ENCODE measurements at places on chromosomes 12 and 14. TPM values are rescaled to one million over a fixed set of nuclear protein-coding genes. Genes with fewer than 3 reads are reported as not detected.

GEMIN2 gene
- 63.7 TPM for total RNA-seq

PCED1B gene
- 1.1 TPM for total RNA-seq

- no peak for DNase-seq
Observed at GRCh38 chr12:52209321-52209720, 17.5 kb upstream of the KRT80 start.

GRCh38 chr14:55813630-55814029 is 233.6 kb downstream of the KTN1 start:
- no peak for DNase-seq

DNA sequence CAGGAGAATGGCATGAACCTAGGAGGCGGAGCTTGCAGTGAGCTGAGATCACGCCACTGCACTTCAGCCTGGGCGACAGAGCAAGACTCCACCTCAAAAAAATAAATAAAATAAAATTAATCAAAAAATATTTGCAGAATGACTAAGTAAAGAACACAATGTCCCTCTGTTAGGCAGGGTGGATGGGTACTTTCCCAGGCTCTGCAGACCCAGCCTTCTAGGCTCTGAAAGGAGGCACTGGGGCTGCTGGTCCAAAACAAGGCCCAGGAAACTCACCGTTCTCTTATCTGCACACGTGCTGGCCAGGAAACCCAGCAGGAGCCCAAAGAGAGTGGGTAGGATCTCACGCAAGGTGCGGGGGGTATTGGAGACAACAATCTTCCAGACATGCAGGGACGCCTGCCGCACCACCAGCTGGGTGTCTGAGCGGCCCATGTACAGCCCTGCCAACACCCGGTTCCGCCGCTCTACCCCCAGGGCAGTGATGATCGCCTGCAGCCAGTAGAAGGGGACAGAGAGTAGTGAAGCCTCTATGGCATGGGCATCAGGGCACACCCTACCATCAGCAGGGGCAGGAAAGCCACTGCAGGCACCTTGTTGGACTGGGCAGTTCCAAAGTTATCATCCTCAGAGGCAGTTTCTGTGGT is 25.8 kb upstream of the RAB35 start:
- no peak for DNase-seq

DNA sequence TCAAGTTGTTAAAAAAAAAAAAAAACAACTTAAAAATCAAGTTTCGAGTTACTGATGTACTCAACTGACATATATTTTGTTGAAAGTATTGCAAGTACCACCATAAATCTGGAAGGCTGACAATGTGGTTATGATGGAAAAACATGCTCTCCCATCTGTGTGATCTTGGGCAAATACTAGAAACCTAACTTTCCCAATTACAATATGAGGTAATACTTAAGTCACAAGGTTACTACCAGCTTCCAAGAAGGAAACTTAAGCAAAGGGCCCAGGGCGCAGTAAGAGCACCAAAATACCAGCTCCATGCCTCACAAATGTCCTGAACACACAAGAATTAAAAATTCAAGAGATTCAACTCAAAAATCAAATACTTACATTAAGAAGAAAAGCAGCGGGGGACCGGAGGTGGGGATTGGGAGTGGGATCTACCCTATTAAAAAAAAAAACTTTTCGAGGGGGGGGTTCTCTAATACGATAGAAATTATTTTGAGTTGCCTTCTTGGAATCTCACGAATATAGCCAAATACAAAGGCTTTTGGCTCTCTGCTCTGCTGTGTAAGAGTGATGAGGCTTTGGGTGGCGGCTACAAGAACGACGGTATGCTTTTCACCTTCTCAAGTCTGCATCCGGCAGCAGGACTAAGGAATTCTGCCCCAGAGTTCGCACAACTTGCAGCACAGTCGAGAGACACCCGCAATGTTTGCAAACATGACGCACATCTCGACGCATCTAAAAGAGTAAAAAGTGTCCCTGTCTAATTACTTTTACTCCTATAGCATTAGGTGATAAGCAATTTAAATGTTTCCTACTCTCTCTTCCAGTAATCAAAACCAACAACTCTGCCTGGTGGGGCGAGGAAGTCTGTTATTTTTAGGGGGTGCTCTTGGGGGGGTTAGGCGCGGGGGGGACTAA is 1.1 kb downstream of the SAV1 start:
- peak; percentile 36 for DNase-seq

CLEC1B gene
- not detected for total RNA-seq

- no peak for DNase-seq
Observed at GRCh38 chr14:102352213-102352612, 10.5 kb downstream of the CINP start.

- no peak for DNase-seq
Observed at GRCh38 chr12:79140711-79141110, 276.1 kb downstream of the SYT1 start.

DNA sequence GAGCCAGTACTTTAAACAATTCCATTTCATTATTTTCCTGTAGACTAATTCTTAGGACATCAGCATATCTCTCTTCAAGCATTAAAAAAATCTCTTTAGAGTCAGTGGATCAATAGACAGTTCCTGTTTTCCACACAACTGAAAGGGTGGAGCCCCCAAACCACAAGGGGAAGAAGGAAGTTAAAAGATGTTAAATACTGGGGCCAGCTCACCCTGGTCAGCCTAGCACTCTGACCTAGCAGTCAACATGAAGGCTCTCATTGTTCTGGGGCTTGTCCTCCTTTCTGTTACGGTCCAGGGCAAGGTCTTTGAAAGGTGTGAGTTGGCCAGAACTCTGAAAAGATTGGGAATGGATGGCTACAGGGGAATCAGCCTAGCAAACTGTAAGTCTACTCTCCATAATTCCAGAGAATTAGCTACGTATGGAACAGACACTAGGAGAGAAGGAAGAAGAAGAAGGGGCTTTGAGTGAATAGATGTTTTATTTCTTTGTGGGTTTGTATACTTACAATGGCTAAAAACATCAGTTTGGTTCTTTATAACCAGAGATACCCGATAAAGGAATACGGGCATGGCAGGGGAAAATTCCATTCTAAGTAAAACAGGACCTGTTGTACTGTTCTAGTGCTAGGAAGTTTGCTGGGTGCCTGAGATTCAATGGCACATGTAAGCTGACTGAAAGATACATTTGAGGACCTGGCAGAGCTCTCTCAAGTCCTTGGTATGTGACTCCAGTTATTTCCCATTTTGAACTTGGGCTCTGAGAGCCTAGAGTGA is at the start of gene LYZ:
Gene LYZ, plus strand, starts transcription at position 220 of the 777 bp plus-strand sequence. Its CDS starts 28 bp downstream, at position 248.
- DNase-seq: no peak

KRT6C gene
- not detected for total RNA-seq

- no peak for DNase-seq
Observed at GRCh38 chr12:115898670-115899069, 378.8 kb downstream of the MED13L start.

- DNase-seq: no peak
Observed at GRCh38 chr12:102722147-102722546, 194.9 kb downstream of the PAH start.

CPNE6 gene
- total RNA-seq: not detected

DNA sequence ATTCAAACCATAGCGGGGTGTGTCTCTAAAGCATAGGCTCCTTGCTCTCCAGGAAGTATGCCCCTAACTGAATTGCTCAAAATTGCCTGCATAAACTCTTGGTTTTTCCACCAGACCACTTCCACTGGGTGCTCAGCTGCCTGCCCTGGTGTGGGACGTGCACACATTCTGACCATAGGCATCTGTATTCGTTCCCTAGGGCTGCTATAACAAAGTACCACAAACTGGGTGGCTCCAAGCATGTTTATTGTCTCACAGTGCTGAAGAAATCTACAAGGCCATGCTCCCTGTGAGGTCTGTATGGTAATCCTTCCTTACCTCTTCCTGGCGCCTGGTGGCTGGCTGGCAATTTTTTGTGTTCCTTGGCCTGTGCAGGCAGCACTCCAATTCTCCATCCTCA is 16.4 kb upstream of the GALNT6 start:
- no peak for DNase-seq

DNA sequence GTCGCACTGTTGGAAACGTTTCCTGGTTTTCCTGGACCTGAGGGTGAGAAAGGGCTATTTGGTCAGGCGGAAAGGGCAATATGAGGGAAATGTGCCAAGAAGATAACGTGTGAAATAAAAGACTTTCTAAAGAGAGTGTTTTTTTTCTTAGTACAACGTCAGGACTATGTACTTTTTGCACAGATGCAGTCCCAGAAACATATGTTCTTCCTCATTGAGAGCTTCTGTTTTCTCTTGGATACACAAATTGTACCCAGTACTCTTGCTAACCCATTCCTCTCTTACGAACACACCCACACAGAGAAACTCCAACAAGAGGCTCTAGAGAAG is 669 bp upstream of the PKP2 start:
- DNase-seq: no peak

FOXM1 gene
- total RNA-seq: 45.8 TPM

GRCh38 chr12:27653661-27654060 is 42.6 kb upstream of the REP15 start:
- DNase-seq: no peak

- peak; percentile 70 for DNase-seq
Observed at GRCh38 chr12:112013601-112014402, 576 bp downstream of the ERP29 start.

DNA sequence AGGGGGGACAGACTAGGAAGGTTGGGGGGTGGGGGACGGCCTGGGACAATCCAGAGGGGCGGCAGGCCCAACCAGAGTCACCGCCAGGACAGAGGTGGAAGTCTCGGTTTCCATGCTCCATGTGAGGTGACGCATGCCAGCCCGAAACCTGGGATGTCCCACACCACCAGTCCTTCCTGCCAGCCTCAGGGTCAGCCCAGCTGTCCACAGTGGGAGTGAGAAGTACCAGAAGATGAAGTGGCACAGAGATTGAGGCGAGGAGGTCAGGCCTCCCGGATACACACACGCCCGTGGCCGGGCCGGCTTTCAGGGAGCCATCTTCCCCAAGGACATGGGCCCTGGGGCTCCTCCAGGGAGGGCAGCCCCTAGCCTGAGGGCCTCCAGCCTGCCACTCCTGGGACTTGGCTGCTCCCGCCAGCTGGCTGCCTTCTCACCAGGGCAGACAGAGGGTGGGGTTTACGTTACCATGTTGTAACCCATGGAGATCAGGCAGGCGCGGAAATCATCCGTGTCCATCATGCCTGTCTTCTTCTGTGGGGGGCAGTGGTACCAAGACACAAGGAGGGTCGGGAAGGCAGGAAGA is 85.2 kb upstream of the ZFP36L1 start:
- no peak for DNase-seq

DNA sequence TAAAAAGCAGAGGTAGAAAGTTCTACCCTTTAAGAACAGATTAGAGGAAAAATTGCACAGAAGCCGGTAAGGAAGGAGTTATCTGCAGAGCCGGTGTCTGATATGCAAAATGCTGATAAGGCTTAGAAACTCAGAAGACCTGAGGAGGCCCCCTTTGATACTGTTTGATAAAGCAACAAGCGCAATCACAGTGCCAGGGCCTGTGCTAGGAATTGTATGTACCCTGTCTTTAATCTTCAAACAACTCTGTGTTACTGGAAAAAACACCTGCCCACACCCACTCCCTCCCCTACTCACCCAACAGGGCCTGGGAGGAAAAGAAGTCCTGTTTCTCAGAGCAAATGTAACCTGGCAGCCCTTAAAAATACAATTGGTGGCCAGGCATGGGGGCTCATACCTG is 112.7 kb upstream of the FUT8 start:
- DNase-seq: no peak

DNA sequence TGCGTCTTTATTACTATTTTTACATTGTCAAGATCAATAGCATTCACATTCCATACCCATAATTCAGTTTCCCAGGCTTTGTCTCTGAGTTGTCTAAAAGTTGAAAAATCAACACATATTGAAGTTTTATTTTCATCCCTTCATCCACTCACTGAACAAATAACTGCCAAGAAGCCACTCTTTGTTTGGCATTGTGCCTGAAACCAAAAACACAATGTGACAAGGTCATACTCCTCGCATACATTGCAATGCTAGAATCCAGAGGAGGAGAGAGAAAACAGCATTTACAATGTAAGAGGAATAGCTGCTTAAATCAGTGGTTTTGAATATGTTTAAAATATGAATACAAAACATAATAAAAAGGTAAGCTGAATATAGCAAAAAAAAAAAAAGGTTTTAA is 71.8 kb downstream of the CCDC60 start:
- no peak for DNase-seq

- DNase-seq: peak; percentile 100
Observed at GRCh38 chr12:56359851-56360767, at the start of gene STAT2. Gene STAT2, minus strand, starts transcription at chr12:56360107. Its CDS starts 3,536 bp downstream, at chr12:56356571.

DNA sequence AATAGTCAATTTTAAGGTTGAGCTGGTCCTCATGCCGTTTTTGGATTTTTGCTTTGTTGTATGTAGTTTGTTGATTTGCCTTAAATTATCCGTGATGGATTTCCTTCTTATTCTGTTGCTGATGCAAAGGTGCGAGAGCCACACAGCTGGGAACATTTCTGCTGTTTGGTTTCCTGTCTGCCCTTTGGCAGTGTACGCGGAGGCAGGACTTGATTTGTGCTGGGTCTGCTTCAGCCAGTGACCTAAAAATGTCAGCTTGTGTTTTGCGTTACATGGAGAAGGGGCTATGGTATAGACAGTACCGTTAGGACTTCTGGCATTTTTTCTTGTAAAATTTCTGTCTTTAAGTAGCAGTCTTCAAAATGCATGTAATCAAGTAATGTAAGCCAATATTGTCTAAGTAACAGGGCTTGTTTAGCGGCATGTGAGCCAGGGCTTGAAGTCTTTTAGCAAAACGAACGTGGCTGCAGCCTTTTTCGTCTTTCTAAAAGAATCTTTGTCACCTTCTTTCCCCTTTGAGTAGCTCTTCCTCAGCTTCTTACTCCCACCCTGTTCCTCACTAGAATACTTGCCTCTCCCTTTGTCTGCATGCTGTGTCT is 18.2 kb upstream of the RD3L start:
- DNase-seq: no peak

DNA sequence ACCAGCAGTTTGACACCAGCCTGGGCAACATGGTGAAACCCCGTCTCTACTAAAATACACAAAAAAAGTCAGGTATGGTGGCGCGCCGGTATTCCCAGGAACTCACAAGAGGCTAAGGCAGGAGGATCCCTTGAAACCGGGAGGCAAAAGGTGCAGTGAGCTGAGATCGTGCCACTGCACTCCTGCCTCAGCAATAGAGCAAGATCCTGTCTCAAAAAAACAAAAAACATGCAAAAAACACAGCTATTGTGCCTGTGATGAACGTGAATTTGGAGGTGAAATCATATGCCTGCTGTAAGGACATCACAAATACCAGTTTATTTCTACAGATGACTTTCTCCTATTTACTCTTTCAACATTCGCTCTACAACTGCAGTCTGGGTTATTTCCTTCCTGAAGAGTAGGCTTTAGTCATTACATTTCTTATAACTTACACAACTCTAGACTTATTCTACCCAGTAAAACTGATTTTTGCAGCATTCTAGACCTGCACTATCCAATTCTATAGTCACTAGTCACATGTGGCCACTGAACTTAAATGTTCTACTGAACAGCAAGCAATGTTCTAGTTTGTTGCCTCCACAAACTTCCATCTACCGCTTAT is 48.3 kb downstream of the HNRNPC start:
- no peak for DNase-seq

- peak; percentile 67 for DNase-seq
Observed at GRCh38 chr12:124172636-124173035, 122.3 kb upstream of the RFLNA start.

DNA sequence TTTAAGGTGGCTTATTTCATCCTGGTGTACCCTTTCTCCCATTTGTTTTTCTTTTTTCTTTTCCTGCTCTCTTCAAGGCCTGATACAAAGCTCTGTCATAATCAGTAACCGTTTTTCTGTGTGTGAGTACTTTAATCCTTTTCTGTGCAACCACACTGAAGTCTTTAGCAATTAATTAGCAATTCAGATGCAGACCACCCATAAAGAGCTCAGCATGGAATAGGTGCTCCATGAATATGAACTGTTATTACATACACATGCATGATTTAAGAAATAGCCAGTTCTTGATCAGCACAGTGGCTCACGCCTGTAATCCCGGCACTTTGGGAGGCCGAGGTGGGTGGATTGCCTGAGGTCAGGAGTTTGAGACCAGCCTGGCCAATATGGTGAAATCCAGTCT is 1386.6 kb downstream of the AACS start:
- DNase-seq: no peak

INSM2 gene
- not detected for total RNA-seq

Data from H4 (cell line).